ENCODE measurements at places on chromosomes 7 and 10. TPM values are rescaled to one million over a fixed set of nuclear protein-coding genes. Genes with fewer than 3 reads are reported as not detected.

CCDC146 gene
- 0.43 TPM for total RNA-seq

UPK3BL2 gene
- 12.2 TPM for total RNA-seq

ORC5 gene
- 12.3 TPM for total RNA-seq

CLDN12 gene
- total RNA-seq: 39.6 TPM

AFAP1L2 gene
- 80.5 TPM for total RNA-seq

Measured in placental epithelial cell (primary cell).